ENCODE measurements at places on chromosomes 7 and 10.
A peak's percentile ranks its signal among the peaks of the same experiment; 100 is the strongest.

DNA sequence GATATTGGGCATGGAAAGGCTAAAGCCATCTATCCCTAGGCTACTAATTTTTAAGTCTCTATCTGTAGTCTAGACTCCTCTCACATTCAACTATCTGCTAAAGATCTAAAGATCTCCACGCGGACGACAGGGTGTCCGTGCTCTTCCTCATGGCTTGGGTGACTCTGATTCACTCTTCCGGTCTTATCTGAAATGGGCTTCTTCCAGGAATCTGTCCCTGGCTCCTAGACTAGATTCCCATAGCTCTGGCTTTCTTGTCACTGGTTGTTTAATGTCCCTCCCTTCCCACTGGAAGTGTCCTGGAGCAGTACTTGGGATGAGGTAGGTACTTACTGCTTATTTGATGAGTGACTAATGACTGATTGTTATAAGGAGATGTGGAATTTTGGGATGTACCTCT lies 62.0 kb upstream of the PODXL start:
- no peak for DNase-seq

- DNase-seq, result peak; percentile 13
Measured at GRCh38 chr7:101125989-101126650, 784 bp upstream of the SERPINE1 start.

- DNase-seq, result no peak
Measured at GRCh38 chr7:110852156-110852940, 238.6 kb upstream of the LRRN3 start.

GRCh38 chr7:16841681-16842080 lies 36.9 kb upstream of the AGR2 start:
- DNase-seq, result no peak

DNA sequence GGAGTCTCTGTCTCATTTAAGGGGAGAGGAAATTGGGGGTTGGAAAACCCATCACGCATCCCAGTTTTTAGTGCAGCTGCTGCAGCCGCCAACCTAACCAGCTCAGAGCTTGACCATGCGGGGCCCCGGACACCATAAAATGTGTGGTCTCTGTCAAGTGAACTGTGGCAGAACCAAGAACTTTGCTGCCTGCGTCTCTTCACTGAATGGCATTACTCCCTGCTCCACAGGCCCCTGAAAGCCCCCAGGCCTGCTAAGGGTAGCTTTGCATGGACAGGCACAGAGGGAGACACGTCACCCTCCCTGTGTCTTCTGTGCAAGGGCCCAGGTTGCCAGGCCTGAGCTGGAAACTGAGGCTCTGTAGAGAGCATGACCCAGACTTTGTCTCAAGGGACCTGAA lies 144.6 kb upstream of the GPR26 start:
- DNase-seq, result no peak

GRCh38 chr10:80986596-80986995 lies 448.9 kb downstream of the SH2D4B start:
- DNase-seq, result no peak

All from CD4-positive, alpha-beta T cell treated with Interleukin-4 for 1 hour (primary cell).